GM12865 (cell line): ENCODE measurements at places on chromosomes 5 and 9.

DNA sequence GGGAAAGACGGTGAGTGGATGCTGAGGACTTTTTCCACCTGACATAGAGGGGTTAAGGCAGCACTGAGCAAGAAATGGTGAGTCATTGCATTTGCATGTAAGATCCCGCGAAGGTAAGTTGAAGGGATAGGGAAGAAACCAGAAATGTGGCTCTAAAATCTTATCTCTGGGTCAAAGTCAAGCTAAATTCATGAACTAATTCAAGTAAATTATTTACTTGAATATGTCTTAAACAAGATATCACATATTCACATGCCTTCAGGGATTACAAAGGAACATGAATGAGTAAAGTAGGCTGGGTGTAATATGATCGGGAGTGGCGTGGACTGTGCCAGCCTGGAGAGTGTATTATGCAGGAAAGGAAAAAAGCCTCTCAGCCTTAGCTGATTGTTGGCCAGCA lies 74.4 kb upstream of the EQTN start:
- no peak for DNase-seq

GRCh38 chr9:708551-709432 lies 132.7 kb upstream of the DMRT1 start:
- no peak for DNase-seq

DNA sequence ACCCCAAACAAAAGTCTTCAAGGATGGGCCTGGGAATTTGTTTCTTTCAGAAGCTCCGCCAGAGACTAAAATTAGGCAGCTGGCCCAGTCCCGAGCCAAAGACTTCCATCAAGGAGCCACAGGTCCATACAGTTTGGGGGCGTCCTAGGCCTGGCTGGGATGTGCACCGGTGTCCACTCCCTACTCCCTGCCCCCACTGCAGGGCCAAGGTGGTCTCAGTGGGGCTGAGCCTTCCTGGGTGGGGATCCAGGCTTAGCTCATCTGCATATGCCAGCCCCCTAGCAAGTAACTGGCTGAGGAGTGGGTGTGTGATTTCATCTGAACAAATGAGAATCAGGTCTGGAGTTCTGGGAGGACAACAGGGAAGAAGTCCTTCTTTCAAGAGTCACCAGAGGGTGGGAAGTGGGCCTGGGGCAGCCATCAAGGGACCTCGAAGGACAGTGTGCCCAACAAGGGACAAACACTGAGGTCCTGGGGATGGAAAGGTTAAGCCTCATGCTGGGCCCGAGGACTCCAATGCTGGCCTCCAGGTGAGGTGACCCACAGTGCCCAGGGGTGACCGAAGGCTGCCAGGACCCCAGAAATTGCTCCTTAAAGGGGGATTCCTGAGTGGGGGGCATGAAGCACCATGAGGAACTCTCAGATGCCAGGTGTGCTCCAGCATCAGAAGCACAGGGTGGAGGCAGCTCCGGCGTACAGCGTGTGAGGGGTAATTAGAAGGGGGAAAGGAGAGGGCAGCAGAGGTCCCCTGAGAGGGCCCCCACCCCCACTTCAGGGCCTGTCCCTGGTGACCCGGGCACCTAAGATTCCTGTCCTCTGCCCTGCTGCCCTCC lies 91.3 kb downstream of the ZNF354C start:
- no peak for DNase-seq

DNA sequence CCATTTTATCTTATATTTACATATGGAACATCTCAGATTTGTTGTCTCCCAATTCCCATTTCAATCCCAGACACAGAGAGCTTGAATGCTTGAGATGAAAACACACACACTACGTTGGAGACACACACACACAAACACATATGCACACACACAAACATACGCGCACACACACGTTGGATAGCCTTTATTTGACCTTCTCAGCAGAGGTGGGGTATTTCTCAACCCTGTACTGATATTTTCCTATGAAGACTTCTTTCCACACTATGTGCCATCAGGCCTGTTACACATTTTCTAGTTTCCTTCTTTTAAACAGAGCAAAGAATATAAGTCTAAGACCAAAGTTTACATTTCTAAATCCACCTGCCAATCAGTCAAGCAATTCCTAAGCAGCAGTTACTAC lies 291.0 kb downstream of the TAF11L14 start:
- DNase-seq = no peak

- DNase-seq = peak; percentile 23
Measured at GRCh38 chr5:56561-57290, 35.2 kb upstream of the PLEKHG4B start.

DNA sequence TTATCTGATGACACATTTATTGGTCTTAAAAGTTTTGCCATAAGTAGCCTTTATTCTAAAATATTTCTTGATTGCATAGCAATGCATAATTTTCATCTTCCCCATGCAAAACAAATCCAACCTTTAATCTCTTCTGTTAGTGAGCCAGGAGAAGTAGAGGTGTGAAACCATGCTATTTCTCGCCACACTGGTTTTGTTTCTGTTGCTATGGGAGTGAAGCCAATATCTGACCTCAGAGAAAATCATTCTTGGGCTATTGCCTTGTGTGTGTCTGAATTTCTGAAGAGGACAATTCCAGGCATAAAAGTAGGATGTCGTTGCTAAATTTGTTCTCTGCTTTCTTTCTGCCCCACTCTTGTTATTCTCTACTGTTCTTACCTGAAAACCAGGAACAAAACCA lies 183.6 kb downstream of the PTTG1 start:
- DNase-seq = no peak

DNA sequence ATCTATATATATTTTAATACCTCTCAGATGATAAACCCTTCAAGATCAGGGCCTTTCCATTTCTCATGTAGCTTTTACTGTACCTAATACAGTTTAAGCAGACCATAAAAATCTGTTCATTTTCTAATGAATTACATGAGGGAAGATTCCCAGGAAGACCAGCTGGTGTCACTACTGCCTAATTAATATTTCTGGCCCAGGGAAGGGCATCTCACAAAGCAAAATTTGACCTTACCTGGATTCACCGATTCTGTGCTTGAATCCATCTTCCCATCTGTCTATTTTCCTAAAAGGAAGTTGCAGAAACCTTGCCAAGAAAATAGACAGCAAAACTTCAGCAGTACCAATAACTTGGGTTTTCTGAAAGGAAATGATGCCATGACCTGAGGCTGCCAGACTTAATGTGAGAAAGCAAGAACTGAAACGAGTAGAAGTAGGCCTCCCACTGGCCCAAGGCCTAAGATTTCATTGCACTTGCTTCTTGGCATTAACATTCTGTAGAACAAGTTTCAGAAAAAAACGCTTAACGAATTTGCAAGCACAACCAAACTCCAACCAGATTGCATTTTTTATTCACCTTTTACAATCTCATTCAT lies 83.0 kb upstream of the GLIS3 start:
- DNase-seq = peak; percentile 59

DNA sequence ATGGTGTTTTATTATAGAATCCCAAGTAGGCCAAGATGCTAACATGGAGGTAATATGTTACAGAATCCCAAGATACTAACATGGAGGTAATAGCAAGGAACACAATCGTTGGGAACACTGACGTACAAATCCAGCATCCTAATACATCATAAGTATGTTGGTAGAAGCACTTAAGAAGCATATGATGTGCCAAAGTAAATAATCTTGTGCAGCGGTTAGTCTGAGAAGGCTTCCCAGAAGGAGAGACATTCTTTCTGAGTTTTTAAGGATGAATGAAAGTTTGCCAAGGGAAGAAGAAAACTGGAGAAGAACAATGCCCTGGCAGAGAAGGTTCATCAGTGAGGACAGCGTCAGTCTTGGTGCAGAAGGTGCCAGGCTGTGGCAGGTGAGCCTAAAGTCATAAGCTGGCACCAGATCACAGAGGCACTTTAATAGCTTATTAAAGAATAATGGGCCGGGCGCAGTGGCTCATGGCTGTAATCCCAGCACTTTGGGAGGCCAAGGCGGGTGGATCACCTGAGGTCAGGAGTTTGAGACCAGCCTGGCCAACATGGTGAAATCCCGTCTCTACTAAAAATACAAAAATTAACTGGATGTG lies 294.5 kb upstream of the PIK3R1 start:
- no peak for DNase-seq

GRCh38 chr5:457195-457961 lies 14.4 kb downstream of the EXOC3 start:
- no peak for DNase-seq

DNA sequence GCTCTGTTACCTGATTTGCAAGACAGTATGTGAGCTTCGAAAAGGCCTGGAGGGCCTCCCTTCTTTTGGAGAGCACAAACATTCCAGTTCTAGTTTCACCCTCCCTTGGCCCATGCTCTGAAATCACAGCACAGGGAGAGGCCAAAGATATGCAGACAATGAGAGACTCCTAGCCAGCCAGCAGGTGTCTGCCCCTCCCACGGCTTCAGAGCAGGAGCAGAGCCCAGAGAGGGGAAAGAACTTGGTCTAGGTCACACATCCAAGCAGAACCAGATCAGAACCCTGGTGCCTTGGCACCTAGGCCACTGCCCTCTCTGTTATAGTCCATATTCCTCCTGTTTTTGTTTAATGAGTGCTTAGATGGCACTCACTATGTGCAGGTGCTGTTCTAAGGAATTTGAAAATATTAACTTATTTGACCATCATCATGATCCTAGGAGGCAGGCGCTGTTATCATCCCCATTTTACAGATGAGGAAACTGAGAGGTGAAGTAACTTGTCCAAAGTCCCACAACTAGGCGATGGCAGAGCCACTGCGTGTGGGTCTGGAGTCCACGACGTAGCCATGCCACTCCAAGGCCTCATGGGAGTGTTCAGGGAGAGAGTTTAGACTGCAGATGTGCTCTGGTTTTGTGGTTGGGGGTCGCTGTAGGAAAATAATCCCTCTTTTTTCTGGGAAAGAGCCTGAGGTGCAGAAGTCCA lies 27.2 kb downstream of the TMOD1 start:
- DNase-seq = no peak

DNA sequence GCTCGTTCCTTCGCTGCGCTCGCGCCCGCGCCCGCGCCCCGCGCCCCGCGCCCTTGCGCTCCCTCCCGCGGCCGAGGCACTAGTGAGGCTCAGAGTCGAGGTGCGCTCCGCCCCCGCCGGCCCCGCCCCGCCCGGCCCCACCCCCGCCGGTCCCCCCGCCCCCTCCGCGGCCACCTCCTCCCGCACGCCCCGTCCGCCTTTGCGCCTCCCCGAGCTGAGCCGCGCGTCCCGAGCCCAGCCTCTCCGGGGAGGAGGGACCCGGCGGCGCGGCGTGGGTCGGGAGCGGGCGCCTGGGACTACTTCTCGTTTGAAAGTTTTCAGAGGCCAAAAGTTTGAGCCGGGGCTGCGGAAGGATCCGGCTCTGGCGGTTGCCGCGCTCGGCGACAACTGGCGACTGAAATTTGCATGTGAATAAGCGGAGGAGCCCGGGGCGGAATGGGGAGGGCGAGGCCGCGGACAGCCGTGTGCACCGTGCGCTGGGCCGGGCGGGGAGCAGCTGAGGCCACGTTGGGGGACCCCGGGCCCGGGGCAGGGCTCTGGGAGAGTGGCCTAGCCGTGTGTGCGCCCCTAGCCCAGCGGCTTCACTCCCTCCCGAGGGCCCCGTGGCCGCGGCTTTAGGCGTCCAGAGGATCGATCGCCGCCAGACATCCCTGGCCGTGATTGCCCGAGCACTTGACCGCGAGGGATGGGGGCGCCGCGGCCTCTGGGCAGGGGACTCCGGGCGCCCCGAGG lies at the start of gene NOTCH1:
NOTCH1 (minus strand) TSS at position 84 of the 732 bp plus-strand sequence. CDS start 262 bp downstream, outside the sequence.
- peak; percentile 98 for DNase-seq

GRCh38 chr9:93091453-93092081 lies 4.5 kb upstream of the CARD19 start:
- peak; percentile 88 for DNase-seq

- DNase-seq = peak; percentile 30
Measured at GRCh38 chr9:137387114-137387890, 35.7 kb downstream of the EXD3 start.

DNA sequence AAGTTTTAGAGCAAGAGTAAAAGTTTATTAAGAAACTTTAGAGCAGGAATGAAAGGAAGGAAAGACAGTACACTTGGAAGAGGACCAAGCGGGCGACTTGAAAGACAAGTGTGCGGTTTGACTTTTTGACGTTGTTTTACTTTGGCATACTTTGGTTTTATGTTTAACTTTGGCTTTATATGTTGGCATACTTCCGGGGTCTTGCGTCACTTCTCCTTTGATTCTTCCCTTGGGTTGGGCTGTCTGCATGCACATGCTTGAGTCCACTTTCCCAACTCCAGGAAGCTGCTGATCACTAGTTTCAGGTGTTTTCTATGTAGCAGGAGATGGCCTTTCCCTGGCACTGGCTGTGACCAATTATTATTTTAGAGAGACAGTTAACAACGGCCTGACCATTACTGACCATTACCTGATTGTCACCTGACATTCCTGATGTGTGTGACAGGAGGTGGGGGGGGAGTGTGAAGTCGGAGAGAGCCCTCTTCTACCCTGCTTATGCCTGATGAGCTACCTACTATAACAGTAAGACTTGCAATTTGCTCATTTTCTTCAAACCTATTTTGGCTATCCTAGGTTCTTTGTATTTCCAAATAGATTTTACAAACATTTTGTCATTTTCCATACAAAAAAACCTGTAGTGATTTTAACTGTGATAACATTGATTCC lies 45.5 kb downstream of the TNFSF8 start:
- no peak for DNase-seq

- DNase-seq = peak; percentile 79
Measured at GRCh38 chr9:34603610-34604231, 8.2 kb downstream of the RPP25L start.

GRCh38 chr5:14003936-14004335 lies 59.4 kb upstream of the DNAH5 start:
- DNase-seq = no peak

DNA sequence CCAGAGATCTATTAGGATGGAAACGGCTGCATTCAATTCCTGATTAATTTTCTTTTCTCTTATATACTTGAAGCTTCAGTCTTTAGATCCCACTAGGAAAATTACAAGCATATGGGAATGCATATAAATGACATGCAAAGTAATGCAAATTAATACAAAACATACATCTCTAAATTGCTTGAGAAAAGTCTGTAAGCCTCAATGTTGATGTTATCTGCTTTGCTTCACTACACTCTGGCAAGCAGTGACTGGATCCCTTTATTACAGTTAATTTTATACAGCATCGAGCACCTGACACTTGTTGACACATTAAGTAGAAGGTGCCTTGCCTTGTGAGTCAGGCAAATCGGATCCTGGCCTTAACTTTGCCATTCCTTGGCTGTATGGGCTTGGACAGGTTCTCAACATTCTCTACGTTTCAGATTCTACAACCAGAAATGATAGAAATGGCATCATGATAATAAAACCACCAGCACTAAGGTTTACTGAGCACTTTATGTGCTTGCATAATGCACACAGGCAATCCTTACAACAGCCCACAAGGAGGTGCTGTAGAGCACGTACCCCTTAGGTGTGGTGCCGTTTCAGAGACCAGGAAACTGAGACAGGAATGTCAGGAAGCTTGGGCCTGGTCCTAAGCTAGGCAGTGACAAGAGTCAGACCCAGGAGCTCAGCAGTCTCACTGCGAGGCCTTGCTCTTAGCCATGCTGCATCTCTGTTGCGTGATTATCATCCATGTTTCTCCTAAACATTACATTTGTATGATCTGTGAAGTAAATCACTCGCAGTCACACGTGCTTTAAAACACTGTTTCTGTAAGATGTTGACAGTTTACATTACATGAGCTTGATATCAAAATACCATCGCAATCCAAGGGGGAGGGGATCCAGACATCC lies 2.7 kb downstream of the GCNT4 start:
- DNase-seq = peak; percentile 68
